Omental fat pad (tissue), 4 donors: ENCODE measurements at places on chromosomes 4 and X.

DNA sequence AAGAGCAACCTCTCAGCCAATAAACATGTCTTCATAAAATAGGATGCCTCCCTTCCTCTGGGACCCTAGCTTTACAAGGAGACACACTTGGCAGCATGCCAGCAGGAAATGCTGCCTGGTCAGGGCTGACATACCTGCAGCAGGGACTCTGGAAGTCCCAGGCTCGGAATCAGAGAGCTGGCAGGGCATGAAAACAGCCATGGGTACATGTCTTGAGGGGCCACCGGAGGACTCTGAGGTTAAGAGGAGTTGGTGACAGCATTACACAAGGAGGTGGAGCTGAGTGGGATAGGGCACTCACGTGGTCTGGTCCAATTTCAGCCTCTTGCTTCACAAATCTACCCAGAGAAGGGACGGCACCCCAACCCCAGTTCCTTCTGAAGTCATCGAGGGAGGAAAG is 15.7 kb downstream of the MSX1 start:
- no peak for DNase-seq

DNA sequence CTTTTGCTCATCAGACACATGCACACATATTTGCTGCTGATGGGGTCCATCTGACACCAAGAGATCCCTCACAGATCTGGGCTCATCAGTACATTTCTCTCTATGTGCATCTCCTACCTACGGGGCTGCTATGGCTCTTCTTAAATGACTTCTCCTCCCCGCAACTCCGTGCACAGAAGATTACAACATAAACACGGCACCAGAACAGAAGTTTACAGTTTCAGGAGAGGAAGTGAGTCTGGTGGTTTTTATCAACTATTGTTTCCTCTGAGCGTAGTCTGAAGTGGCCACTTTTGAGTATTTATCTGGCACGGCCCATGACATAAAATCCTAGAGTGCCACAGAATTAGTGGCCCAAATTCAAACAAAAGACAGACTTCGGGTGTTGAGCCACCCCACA is 263.8 kb downstream of the PRDM5 start:
- no peak for DNase-seq

DNA sequence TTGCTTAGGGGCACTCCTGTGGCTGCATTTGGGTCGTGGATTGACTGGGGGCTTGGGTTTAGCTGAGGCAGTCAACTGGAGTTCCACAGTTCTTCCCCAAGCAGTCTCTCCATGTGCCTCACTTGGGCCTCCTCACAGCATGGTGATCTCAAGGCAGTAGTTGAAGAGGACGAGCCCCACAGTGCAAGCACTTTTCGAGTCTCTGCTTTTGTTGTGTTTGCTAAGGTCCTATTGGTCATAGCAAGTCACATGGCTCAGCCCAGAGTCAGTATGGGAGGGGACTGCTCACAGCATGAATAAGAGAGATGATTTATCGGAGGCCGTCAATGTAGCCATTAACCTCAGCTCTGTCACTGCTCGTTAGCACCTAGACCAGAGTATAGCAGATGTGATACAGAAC is 29.7 kb downstream of the BMX start:
- no peak for DNase-seq

- DNase-seq: no peak
Measured at GRCh38 chrX:19593690-19594089, 78.4 kb upstream of the MAP3K15 start.

DNA sequence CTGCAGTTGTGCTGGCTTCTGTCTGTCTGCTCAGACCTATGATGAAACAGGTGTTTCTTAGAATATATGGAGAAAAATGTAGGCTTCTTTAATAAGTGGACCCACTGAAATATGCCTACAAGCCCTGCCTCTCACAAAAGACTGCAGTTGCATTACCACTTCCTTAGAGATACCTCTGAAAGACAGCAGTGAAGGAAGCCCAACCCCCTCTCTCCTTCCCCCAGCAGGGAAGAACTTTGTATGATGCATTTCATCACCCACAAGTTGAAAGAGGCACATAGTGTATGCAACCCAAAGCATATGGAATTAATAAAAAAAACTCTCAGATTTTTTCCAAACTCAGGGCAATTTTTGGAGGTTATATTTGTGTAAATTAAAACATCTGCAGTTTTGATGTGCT is 916.7 kb downstream of the TECRL start:
- no peak for DNase-seq

DNA sequence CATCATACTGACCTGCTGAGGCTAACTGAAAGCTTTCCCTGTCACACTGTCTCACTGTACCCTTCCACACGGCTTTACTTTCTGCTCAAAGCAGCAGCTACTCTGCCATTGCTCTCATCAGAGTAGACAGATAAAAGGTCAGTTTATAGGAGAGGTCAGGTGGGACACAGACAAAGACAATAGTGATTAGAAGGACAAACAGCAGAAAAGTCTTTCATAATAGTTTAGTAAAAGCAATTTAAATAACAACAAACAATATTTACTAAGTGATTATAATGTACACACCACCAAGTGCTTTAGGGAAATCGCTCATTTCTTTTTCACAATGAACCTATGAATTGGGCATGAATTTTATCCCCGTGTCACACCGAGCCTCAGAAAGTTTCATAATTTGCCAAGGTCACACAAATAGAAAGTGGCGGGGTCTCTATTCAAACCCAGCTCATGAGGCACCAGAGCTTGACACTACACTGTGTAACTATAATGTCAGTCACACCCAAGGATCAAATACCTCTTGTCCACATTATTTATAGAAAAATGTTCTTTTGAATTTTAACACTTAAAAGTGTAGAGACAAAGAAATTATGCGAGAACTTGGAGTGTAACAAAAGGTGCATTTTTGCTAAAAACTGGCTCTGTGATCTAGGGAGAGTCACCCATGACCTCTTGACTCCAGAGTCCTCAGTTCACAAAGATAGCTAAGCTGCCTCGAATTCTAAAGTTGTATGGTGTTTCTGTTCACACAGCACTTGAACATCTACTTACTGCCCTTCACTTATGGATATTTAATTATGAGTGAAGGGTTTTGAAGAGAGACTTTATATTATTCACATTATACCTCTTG is 24.5 kb upstream of the SORBS2 start:
- DNase-seq: no peak

DNA sequence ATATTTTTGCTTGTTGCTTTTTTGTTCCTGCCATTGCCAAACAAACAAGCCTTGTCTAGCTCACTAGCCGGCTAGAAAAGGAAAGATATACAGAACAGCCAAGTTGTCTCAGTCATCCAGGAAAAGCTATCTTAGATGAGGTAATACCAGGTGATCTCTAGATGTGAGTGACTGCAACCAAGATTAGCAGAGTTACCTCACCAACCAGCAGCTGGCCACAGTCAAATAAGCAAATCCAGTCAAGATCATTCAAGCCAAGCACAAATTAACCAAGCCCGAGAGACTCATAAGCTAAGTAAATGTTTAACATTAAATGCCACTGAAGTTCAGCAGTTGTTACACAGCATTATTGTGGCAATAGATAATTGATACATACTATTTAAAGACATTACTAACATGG is 108.6 kb downstream of the CENPC start:
- no peak for DNase-seq

- DNase-seq: no peak
Measured at GRCh38 chrX:14717949-14718348, 154.9 kb downstream of the FANCB start.

- DNase-seq: no peak
Measured at GRCh38 chr4:76233529-76233928, 18.0 kb upstream of the FAM47E start.

DNA sequence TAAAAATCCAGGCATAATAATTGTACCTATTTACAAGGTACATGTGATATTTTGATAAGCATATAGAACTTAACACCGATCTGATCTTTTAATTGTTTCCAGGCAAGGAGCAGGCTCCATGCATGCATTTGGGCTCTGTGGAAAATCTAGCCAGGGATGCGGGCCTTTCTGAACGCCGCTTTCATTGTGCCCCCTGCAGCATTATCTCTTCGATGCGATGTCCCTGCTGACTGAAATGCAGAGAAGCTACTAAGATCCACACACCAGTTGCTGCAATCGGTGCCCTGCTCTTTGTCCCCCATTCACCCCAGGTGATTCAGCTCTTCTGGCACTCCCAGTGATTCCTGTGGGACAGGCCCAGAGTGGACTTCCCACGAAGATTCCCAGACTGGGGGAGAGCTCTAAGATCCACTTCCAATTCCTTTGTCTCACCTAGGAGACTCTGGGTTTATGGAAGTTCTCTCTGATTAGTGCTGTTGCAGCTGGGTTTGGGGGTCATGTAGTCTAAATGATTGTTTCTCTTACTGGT is 254.3 kb upstream of the AGA start:
- DNase-seq: no peak

GRCh38 chr4:26175006-26175786 is 145.6 kb upstream of the RBPJ start:
- no peak for DNase-seq

DNA sequence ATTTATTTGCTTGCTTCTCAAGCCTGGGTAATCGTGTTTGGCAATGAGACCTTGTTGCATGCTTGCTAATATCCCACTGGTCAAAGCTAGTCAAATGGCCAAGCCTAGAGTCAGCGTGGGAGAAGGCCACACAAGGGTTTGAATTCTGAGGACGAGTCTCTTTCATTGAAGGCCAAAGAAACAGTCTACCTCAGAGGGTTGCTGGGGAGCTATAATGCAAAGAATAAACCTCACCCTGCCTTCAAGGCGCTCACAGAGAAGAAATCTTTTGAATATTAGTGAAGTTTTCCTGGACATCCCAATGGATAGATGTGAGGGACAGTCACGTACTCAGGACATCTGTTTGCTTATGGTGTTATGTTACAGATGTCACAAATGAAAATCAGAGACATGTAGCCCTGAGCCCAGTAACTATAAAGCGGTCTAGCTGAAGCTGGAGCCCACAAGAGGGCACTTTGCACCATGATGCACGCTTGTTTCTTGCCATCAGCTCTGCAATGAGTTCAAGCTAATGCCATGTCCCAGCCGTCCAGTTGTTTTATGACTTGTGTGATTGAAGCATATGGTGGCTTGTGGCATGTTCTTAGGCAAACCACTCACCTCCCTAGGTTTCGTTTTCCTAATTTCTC is 1.1 kb upstream of the TLR3 start:
- no peak for DNase-seq

- no peak for DNase-seq
Measured at GRCh38 chrX:149458586-149458985, 46.5 kb downstream of the IDS start.

DNA sequence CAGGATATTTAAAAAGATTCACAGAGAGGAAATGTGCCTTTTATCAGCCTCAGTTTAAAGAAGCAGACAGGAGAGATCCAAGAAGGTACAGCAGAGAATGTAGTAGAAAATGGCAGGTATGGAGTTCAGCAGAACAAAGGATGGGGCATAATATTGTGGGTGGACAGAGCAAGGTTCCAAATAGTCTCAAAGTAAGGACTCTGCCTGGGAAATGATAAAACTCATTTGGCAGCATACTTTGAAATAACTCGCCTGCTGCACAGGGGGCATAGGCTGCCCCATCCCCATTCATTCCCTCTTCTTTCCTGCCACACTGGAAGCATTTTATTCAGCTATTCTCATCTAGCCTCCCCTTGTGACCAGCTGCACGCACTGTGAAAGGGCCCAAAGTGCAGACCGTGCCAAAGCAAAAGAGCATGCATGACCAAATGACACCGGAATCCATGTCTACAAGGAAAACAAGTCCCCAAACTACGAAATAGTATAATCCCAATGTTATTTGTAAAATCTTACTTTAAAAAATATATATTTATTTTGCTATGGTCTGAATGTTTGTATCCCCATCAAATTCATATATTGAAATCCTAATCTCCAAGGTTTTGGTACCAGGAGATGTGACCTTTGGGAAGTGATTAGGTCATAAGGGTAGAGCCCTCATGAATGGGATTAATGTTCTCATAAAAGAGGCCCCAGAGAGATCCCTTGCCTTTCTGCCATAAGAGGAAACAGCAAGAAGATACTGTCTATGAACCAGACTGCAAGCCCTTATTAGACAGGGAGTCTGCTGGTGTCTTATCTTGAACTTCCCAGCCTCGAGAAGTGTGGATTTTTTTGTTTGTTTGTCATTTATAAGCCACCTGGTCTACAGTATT is 77.4 kb upstream of the PRSS48 start:
- DNase-seq: no peak

DNA sequence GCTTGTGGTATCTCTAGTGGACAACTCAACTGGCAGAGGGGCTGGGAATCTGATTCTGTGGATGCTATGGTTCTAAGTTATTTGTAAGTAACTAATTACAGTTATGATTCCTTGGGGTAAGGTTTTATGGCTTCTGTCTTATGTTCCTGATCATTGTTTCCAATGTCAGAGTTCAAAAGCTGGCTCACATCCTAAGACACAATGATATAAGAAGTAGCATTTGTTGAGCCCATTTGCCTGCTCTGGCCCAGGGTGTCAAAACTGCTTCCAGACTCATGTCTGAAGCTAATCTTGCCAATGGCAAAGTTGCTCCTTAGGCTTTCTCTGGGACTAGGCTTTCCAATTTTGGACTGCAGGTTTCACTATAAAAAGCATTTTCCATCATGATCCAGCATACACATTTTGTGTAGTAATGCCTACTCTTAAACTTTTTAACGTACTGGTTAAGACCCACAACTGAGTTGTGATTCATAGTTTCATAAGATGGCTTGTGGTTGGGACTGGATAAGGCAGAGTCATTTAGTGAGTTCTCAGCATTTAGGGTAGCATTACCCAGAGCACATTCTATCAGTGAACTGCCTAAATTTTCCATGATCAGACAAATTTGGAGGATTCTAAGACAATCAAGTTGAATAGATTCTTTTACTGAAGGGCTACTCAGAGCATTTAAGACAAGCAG is 50.0 kb downstream of the CCNI start:
- DNase-seq: no peak

DNA sequence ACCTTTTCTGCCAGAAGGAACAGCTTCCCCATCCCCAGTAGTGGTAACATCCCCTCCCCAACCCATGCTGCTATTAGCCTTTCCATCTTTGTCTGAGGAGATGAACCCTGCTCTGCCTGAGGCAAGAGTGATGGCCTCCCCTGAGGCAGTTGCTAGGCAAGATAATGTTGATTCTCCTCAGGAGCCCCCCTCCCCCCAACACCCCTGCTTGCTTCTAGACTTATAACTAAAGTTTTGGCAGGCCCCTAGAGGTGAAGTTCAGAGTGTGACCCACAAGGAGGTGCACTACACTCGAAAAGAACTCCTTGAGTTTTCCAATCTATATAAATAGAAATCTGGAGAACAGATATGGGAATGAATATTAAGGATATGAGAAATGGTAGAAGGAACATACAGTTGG is 962.5 kb downstream of the ADGRL3 start:
- no peak for DNase-seq

DNA sequence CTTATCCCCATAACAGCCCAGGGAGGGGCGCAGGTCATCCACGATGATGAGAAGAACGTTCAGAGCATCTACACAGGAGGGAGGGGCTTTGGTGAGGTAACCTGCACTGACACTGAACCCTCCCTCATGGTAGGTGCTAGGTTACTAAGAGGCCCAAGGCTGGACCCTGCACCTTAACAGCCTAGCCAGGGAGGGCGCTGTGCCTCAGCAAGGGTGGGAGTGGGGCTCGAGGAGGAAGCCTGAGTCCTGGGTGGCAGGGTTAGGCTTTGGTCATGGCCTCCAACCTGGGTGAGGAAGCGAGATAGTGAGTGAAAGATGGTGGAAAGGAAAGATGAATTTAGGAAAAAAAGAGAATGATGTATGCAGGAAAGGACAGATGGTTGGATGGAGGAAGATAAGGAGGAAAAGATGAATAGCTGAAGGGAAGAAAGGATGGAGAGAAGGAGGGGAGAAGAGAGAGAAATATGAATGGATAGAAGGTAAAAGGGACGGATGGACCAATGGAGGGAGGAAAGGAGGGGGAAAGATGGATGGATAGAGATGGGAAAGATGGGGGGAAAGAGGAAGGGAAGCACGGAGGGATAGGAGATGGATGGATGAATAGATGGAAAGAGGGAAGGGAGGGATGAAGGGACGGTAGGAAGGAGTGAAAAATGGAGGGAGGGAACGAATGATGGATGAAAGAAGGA is 736 bp downstream of the IDS start:
- no peak for DNase-seq
